ENCODE measurements at places on chromosomes 2 and 18.

GRCh38 chr2:229996320-229996719 is 72.4 kb downstream of the SLC16A14 start:
- peak; percentile 74 for DNase-seq

GRCh38 chr2:68431316-68431972 is 35.6 kb downstream of the FBXO48 start:
- no peak for DNase-seq

DNA sequence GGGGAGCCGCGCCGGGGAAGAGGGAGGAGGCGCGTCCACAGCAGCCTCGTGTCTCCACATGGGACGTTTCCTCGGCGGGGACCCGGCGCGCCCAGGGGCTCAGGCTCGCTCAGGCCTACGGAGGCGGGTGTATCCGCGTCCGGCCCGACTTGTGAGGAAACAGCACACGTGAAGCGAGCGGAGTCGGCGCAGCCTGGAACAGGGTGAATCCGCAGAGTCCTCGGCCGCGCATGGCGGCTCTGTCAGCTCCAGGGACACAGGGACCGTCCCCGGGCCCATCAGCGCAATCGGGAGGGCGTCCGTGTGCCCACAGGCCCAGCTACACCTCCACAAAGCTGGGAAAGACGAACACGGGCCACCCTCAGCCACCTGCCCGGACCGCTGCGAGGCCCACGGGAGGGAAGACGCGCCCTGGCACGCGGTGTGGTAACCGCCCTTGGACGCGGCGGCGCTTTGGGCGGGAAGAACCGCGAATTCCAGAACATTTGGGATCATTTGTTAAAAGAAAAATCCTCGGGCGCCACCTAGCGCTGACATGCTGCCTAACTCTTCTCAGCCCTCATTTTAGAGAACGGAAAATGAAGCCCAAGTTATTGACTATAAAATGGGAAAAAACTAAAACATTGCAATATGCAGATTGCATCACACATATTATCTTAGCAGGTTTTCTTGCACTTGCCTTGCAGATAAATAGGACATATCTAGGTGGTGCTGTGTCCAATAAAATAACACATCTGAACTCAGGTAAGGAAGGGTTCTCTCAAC is 40.4 kb downstream of the TMEM18 start:
- peak; percentile 67 for DNase-seq

DNA sequence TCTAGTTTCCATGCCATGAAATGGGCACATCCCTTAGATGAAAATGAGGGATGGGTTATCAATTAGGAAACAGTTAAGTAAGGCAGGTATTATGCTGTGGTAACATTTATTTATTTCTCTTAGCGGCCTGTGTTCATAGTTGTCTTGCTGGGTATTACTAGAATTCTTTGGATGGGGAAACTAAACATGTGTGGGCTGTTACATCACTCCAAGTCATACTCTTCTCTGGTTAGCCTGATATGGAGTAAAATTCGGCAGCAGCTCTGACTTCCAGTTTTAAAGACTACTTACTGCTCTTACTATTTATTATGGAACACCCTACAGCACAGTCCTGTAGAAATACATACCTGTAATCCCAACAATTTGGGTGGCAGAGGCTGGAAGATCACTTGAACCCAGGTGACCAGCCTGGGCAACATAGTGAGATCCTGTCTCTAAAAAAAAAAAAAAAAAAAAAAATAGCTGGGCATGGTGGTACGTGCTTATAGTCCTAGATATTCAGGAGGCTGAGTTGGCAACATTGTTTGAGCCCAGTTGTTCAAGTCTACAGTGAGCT is 33.1 kb upstream of the RASGRP3 start:
- no peak for DNase-seq

DNA sequence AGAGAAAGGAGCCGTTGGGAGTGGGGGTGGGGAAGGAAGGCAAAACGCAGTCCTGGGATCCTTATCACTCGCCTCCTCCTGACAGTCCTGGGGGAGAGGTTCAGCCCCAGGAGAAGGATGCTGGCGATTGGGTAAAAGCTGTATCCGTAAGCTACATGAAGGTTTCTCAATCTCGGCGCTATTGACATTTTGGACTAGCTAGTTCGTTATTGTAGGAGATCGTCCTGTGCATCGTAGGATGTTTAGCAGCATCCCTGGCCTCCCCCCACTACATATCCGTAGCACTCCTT is 511 bp upstream of the TP53I3 start:
- no peak for DNase-seq

GRCh38 chr2:85728883-85729824 is 24.6 kb upstream of the ATOH8 start:
- DNase-seq, result peak; percentile 75

- DNase-seq, result peak; percentile 17
Observed at GRCh38 chr2:170885130-170885791, 43.8 kb upstream of the GORASP2 start.

- no peak for DNase-seq
Observed at GRCh38 chr2:29193681-29194080, 78.5 kb downstream of the CLIP4 start.

GRCh38 chr18:61749546-61749945 is 143.3 kb downstream of the RNF152 start:
- no peak for DNase-seq

GRCh38 chr2:227661025-227661649 is 5.5 kb upstream of the SCYGR5 start:
- no peak for DNase-seq

GRCh38 chr2:96547203-96547641 is 10.7 kb downstream of the ARID5A start:
- DNase-seq, result no peak

DNA sequence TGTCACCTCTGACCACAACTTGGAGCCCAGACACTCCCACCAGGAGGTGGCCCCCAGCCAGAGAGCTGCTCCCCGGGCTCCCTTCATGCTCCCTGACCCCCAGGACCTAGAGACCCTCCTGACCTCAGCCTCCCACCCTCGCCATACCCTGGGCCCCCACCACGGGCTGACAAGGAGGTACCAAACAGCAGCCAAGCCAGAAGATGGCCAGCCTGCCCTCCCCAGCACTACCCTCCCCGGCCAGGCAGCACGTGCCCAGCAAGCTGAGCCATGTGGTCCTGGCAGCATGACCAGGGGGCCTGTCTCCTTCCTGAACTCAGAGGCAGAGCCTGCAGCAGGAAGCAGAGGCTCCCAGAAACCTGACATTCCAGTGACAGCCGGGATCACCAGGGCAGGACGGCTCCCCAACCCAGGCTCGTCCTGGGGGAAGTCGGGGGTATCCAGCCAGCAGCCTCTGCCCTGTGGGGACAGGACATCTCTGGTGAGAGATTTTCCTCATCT is 69.4 kb upstream of the GPC1 start:
- DNase-seq, result no peak

DNA sequence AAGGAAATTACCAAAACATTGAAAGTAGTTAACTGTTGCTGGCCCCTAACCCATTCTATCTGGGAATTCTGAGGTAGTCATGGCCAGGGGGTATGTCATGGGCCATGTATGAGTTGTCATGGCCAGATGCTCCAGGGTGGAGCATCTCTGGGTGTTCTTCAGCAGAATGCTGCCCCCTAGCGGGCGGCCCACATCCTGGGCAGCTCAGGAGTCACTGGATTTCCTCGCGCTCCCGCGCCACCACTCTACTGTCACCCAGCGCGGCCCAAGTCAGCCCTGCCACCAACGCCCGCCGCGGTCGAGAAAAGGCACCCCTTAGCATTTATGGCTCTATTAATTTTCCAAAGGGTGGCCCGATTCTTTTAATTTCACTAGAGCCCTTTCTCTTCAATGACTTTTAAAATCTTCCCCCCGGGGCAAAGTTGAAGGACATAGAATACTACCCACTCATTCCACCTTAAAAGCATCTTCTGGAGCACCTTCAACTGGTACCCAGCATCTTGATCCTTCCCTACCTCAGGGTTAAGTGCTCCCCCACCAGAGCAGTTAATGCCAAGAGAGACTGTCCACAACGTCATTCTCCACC is 41.6 kb downstream of the PKDCC start:
- DNase-seq, result peak; percentile 30

- DNase-seq, result no peak
Observed at GRCh38 chr18:321865-322467, 54.1 kb upstream of the THOC1 start.

GRCh38 chr18:59516356-59517155 is 157.5 kb upstream of the LMAN1 start:
- peak; percentile 55 for DNase-seq

GRCh38 chr2:148653437-148653836 is 8.9 kb downstream of the EPC2 start:
- no peak for DNase-seq

DNA sequence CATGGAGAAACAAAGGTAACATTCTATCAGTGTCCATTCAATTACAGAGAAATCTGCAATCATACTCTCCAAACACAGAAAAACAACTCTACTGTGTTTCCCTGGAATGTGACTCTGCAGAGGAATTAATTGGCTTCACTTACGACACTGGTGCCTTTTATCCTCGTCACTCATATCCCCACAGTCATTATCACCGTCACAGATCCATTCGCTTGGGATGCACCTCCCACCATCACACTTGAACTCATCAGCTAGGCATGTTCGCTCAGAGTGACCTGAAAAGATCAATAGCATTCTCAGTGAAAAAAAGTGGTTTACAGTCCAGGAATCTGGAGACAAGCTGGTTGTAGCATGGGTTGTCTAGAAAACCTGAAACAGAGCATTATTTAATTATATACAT is 124.3 kb downstream of the DHRS9 start:
- DNase-seq, result no peak

DNA sequence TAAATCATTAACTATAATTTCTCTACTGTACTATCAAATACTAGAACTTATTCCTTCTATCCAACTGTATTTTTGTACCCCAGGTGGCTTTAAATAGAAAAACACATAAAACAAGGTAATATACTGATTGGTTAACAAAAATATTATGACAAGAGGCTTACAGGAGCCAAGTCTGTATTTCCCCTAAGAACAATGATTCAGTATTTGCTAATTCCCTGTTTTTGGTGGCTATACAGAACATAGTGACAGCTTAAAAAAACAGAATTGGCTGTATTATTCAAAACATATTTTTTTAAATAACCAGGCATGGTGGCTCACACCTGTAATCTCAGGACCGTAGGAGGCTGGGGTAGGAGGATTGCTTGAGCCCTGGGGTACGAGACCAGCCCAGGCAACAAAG is 16.3 kb downstream of the RTN4 start:
- DNase-seq, result no peak

DNA sequence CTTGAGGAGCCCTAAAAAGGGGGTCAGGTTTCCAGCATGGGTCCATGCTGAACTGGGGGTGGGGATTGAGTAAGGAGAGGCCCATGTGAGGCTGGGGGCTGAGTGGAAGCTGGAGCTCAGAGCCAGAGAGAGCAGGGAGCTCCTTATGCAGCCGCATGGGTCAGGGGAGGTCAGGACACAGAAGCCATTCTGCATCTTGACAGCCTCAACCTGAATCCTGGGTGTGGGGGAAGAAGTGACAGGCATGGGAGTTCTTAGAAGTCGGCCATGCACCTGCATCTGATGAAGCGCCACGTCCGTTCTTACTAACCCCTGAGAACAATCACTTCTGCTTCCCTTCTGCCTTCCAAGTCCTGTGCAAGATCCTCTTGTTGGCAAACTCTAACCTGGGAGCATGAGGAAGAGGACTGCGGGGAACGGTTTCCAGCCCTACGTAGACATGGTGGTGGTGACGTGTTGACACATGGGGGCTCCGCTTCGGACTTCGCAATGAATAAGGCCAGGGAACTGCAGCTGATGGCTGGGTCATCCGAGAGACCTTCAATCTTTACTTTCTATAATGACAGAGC is 22.3 kb downstream of the GNLY start:
- no peak for DNase-seq

DNA sequence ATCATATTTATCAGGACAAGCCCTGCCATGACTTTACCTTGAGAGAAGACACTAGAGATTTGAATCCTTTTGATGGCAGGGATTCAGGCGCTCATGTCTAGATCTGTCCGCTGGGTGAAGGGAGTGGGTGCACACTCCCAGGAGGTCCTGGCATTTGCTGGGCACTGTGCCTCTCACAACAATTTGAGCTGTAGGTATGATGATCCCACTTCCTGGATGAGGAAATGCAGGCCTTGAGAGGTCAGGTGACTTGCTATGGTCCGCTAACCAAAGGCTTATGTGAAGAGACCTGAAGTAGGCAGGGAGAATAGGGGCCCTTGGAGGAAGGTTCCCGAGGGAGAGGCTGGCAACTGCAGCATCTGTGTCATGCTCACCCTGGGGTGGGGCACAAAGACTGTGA is 206.1 kb downstream of the HAUS1 start:
- no peak for DNase-seq

GRCh38 chr2:217316743-217317142 is 456.9 kb upstream of the TNP1 start:
- DNase-seq, result peak; percentile 91

DNA sequence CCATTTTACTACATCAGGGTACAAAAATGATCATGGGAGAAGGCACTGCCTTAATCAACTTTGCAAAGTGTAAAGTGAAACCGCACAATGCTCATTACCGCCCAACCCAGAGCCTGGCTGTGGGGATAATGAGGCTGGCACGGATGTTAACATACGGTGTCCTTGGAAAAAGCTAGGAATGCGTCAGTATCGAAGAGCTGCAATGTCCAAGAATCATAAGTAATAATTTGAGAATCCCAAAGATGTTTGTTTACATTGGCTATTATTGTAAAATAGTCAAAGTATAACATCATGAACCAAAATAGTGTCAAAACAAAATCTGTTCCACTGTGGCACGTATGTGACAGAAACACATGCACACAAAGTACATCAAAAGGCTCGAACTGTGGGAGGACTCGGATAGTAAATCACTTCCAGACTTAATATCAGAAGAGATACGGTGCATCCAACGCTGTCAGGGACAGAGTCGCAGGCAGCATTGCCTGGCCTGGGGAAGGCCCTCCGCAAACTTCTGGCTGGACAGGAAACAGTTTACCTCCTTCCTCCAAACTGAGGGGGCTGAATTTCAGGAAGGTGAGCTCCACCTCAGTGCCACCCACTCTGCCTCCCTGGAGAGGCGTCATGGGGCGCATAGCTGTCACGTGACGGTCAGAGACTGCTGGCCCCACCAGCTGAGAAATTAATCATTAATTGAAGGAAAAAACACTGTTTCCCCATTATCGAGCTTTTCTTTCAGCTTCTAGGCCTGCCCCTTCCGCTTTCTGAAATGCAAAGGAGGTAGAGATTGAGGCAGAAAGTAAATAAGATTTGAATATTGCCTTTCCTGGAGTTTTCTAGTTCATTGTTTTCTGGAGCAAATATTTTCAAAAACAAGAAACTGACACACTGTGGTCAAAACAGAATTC is 1.8 kb upstream of the ID2 start:
- DNase-seq, result peak; percentile 73

GRCh38 chr2:26793518-26793917 is 7.7 kb downstream of the CENPA start:
- DNase-seq, result no peak
